ENCODE measurements at places on chromosomes 2 and 18.

DNA sequence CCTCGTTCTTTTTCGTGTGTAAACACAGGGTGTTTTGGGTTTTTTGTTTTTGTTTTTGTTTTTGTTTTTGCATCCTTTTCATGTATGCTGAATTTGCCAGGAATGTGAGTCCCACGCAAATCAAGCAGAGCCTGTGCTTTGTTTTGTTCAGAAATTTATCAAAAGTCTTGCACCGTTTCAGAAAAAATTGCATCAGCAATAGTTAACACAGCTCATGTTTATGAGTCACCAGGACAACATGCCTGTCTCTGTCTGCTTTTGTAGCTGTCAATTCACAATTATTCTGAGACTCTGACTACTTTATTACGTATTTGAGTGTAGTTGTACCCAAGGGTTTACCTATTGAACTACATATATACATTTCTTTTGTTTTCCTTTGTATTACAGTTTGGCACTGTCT lies 38.3 kb downstream of the MRPL44 start:
- DNase-seq = no peak

- DNase-seq = no peak
Measured at GRCh38 chr2:237180187-237180586, 94.5 kb downstream of the COPS8 start.

DNA sequence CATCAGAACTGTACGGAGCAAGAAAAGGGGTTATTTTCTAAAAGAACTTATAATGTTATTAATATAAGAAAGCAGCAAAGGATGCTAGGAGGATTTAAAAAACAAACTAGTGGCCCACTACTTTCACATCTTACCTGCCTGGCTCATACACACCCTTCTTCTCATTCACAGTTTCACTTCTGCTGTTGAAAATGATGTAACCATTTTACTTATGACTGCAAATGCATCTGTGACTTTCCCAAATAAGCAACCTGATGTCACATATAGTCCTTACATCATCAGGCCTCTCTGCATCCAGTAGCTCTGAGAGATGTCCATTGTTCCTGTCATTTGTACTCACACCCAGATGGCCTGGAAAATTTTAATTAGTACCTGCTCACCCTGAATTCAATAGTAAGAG lies 101.8 kb upstream of the MYO3B start:
- no peak for DNase-seq

DNA sequence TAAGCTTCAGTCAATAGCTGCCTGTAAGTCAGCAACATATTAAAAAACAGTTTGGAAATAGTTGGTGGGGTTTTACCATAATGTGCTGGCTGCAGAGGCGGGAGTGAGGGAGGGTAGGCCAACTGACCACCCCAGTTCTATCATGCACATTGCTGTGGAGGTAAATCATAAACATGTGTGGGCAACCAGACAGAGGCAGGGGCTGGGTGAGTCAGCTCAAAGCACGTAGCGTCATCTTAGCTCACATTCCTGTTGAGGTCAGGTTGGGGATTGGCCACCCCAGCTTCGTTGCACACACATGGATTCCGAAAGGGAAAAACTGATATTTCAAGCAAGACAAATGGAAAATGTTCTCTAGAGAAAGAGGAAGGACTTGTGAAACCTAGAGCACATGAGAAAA lies 19.5 kb downstream of the GPR45 start:
- DNase-seq = no peak

DNA sequence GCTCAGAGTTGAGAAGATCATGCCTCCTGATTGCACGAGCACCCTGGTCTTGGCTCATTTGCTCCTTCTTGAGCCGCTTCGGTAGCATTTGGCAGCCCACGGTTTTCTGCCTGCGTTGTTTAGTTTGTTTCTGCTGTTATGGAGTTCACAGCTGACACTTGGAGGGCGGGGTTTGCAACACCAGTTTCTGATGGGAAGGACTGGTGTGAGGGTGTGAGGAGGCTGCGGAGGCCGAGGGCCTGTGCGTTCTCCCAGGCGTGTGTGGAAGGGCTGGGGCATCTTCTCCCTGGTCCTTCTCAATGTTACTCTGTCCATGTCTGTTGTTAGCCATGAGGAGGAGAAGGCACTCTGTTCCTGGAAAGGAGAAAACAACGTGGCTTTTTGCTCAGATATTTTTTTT lies 22.9 kb downstream of the NFATC1 start:
- DNase-seq = no peak

DNA sequence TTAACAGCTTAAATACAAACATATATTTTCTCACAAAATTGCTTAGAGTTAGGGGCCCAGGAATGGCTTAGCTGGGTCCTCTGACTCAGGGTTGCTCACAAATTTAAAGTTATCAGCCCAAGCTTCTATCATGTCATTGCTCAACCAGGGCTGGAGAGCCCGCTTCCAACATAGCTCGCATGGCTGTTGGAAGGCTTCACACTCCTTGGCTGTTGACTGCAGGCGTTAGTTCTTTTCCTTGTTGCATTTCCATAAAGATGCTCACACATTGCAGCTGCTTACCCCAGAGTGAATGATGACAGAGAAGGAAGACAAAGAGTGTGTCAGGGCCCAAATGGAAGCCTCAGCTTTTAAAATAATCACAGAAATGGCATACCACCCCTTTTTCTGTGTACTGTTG lies 62.9 kb upstream of the TFPI start:
- DNase-seq = no peak

- no peak for DNase-seq
Measured at GRCh38 chr18:46398005-46398404, 259.0 kb downstream of the LOXHD1 start.

DNA sequence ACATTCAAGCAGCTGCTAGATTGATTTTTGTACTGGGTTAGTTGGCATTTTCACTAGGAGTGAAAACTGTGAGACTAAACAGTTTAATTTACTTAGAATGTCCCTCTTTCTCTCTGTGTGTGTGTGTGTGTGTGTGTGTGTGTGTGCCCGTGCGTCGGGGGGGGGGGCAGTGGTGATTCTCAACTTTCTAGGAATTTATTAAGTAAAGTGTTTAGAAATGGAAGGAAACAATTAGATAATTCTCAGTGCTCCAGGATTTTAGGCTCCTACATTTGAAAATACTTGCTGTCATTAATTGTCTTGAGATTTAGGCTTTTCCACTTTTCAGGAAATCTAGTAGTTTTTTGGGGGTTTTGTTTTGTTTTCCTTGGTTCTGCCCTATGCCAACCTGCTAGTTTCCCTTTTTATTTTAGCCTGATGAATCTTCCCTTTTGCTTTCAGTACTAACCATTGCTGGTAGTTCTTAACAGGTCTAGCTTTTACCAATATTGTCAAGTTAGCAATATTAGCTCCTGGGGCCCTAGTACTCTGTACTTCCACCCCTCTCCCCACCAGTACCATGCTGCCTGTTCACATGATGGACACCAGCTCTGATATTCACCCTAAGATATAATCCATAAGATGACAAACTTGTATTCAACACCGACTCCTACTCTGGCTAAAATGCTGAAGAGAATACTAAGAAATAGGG lies 4.9 kb downstream of the EPAS1 start:
- DNase-seq = no peak

DNA sequence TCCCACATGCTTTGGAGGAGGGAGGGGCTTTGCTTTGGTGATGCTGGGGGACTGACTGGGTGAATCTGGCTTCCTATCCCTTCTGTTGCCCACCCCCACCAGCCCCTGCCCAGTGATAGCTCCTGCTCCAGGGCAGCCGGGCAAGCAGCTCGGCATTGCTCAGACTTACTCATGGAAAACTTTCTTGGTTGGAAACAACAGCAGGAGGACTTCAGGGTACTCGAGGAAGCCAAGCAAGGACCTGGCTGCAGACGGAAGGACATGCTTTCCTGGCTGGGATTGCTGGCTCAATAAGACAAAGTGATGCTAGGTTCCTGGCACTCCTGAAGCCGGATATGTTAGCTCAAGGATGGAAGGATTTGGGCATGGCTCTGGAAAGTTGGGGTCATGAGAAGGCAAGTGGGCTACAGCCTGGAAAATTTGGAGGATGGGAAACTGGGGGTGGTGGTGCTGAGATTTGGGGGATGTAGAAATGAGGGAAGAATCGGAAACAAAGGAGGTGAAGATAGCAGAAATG lies 3.1 kb downstream of the SPEG start:
- no peak for DNase-seq

DNA sequence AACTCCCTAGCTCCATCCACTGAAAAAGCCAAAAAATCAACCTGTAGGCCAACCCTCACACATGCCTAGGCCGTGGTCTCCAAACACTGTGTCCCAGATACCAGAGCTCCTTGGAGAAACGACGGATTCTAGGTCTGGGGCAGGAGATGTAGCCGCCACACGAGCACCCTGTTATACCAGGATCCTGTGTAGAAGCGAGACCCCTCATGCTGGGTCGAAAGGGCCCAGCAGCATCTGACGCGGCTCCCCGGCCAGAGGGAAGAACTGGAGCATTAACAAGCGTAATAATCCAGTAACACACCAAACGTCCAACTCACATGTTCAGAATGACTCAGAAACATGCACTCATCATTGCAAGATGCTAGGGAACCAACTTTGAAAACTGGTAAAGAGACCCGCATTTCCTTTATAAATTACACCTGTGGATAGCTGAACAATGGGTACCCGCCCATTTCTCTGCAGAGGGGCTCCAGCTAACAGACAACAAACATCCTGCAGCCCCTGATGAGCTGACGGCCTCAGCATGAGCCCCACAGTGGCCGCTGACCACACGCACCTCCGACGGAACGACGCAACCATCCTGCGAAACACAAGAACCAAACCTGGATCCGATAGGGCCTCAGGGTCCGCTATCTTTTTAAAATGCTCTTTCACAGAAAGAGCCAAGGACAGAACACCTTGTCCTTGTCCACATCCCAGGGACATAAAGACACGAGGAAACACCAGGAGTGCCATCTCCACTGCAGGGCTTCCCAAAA lies 14.2 kb downstream of the SLC66A2 start:
- no peak for DNase-seq

DNA sequence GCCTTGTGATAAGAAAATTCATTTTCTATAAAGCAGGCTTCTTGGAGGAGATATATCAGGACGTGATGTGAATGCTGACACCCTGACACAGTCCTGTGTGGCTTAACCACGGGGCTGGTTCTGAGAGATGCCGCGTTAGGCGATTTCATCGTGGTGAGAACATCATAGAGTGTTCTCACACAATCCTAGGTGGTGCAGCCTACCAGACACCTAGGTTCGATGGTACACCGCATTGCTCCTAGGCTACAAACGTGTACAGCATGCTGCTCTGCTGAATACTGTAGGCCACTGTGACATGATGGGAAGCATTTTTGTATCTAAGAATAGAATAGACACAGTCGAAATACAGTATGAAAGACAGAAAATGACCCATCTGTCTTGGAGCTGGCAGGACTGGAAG lies 82.5 kb downstream of the TNFRSF11A start:
- DNase-seq = no peak

DNA sequence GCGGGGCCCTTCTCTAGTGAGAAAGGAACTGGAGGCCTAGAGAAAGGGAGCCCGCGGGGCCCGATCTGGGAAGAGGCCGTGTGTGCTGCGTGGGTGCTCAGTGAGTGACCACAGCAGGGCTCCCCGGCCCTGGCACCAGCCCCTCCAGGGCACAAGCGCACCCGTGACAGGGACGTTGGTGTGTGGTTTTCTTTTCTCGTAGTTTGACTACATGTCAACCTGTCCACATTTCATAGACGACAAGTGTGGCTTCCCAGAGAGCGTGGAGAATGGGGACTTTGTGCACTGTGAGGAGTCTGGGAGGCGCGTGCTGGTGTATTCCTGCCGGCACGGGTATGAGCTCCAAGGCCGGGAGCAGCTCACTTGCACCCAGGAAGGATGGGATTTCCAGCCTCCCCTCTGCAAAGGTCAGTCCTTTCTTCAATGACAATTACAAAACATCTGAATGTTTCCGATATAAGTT lies 83.1 kb downstream of the TPO start:
- no peak for DNase-seq

DNA sequence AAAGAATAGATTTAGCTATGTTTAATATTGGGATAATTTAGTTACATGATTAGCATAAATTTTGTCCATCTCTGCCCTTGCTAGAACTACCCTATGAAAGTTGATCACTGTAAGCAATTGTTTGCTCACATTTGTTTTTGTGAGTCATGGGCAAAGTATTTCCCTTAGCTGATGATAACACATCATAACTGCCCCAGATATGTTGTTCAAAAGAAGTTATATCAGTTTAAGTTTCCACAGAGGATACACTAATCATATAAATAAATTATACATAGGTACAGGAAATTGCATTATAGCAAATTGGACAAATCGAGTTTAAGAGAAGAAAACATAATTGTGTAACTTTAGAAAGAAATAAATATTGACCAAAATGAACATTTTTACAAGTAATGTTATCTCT lies 223.2 kb upstream of the PIK3C3 start:
- no peak for DNase-seq

- no peak for DNase-seq
Measured at GRCh38 chr2:95296880-95297487, at the start of gene KCNIP3. TSS of gene KCNIP3 (plus strand) at chr2:95297347. CDS start at chr2:95297439, 92 bp downstream.

DNA sequence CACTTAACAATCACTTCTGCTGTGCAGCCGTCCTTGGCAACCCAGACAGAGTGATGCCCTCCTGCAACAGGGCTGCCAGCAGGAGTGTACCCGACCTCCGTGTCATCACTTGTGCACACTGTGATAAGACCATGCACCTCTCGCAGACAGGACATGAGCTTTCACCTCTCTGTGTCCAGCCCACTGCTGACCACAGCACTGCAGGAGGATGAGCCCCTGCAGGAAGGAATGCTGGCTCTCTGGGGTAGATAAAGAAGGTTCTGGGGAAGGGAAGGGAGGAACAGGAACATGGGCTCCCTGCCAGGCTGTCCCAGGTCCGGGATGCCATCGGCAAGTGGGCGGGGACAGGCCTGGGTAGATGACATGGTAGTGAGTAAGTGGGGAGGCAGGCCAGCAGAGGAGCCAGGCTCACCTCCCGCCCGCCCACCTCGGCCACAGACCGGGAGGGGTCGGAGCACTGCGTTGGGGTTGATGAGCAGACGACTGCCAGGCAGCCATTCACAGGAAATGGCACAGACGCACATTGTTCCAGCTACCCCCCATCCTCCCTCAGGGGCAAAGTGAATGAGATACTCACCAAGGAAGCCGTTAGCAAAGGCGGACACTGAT lies 18.6 kb upstream of the COL6A3 start:
- no peak for DNase-seq

DNA sequence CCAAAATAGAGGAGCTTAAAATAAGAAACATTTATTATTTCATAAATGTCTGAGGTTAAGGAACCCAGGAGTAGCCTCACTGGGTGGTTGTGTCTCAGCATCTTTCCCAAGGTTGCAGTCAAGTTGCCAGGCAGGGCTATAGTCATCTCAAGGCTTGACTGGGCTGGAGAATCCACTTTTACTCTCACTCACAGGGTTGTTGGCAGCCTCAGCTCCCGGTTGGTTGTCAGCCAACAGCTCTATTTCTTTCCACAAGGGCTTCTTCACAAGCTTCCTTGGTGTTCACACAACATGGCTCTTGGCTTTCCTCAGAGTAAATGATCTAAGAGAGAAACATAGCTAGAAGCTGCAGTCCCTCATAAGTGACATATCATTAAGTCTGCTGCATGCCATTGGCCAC lies 55.6 kb upstream of the TEX51 start:
- DNase-seq = no peak

Measured in NCI-H510A (cell line).